ENCODE measurements at places on chromosomes 1 and 21.
A peak's percentile ranks its signal among the peaks of the same experiment; 100 is the strongest.

DNA sequence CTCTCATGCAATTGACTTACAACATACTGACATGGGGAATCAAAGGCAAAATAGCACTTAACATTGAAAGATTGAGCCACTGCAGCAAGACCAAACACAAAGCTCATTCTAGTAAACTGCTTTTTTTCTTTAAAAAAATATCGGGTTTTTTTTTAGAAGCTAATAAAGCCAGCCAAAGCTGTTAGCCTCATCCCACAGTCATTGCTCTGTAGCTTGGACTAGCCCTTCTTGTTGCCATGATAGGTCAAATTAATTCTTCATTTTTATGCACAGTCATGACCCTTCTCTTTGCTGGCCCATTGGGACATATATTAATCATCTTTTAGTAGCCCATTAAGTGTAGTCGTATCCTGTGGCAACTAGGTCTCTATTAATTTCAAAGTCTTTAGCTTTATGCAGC lies 231.3 kb downstream of the ADGRL2 start:
- no peak for DNase-seq

DNA sequence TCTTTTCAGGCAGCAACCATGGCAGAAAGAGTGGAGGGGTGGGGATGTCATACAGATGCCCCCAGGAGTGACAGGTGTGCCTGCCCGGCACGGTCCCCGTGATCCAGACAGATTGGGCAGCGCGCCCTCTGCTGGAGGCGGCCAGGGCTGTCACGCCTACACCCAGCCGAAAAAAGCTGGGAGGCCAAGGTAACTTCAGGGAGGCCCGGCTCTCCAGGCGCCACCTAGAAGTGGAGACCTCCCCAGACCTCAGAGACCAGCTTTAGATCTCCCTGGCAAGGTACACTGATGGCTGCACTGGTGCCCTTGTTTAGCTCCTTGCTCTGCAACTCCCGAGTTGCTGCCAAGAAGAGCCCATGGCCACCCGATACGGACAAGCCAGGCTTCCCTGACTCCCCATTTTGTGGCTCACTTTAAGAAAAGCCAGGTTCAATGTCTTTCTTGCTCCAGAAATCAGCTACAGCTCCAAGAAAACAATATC lies 6.6 kb downstream of the GOLT1A start:
- DNase-seq = peak; percentile 45

- no peak for DNase-seq
Observed at GRCh38 chr1:100942304-100943046, 46.6 kb downstream of the SLC30A7 start.

GRCh38 chr1:237590386-237590785 lies 300.3 kb downstream of the ZP4 start:
- no peak for DNase-seq

DNA sequence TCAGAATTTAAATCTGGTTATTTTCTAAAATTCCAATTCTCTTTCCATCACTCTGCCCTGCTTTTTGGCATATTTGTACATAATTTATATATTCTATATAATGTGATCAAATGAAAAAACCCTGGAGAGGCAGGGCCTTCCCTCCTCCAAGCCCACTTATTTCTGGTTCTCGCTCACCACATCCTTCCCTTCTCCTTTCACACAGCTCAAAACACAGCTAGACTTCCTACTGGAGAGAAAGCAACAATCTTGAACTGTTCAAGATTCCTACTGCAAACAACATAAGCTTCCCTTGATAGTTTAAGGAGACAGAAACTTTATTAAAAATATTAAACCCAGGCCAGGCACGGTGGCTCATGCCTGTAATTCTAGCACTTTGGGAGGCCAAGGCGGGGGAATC lies 7.6 kb upstream of the AIM2 start:
- no peak for DNase-seq

GRCh38 chr1:43309405-43310025 lies 8.7 kb downstream of the TIE1 start:
- no peak for DNase-seq

DNA sequence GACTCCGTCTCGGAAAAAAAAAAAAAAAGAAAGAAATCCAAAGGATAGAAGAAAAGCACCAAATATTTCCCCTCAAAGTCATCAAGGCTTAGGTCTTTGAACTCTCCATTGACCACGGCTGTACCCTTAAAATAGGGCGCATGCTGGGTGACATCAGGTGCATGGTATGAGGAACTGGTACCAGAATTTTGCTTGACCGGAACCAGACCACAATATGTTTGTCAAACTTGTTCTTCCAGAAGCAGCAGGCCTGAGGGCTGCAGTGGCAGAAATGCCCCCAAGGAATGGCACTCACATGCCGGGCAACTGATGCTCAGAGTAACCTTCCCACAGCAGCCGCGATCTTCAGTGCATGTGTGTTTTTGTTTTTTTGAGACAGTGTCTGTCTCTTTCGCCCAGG lies 21.0 kb downstream of the RCC1 start:
- DNase-seq = no peak

GRCh38 chr1:246416261-246416660 lies 90.8 kb downstream of the SMYD3 start:
- DNase-seq = no peak

DNA sequence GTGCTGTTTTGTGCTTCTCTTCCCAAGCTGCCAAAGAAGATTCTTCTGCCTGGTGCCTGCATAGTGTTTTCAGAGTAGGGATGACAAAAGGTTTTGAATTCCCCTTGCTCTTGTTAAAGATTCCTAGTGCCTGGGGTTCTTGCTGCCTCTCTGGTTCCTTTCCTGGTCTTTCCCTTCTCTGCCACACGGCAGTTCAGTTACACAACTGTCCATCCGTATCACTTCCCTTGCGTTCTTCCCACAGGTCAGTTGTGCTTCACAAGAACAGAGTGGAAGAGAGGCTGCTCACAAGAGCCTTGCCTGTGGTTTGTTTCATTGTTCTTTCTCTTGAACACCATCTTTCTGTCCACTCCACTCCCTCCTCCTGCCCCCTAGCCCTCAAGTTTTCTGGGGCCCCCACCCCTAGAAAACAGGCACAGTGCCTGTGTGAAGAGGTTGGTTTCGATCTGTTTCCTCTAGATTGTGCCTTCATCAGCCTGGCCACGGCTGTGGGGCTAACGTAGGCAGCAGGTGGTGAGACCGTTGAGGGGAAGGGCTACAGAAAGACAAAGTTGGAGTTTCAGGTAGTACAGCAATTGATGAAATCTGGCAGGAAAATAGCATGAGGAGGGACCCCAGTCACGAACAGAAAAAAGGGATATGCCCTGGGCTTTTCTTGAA lies 5.8 kb downstream of the VASH2 start:
- no peak for DNase-seq

GRCh38 chr1:156487862-156488261 lies 12.7 kb downstream of the MEF2D start:
- DNase-seq = no peak

DNA sequence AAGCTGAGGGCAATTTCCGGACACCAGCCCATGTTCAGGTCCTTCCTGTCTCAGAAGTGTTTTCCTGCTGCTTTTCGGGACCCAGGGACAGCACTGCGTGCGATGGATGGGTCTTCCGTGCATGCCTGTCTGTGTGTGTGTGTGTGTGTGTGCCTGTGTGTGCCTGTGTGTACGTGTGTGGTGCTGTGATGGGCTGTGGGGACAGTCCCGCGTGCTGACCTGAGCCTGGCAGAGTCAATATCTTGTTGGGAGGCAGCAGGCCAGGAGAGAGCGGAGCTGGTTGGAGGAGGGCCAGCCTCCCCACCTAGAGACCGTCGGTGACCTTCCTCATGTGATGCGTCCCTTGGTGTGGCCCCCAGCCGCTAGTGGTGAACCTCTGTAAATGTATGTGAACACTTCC lies 13.7 kb downstream of the SKI start:
- no peak for DNase-seq

- no peak for DNase-seq
Observed at GRCh38 chr1:164337394-164337793, 221.6 kb upstream of the PBX1 start.

- DNase-seq = peak; percentile 69
Observed at GRCh38 chr1:8947127-8947691, 1.5 kb downstream of the CA6 start.

DNA sequence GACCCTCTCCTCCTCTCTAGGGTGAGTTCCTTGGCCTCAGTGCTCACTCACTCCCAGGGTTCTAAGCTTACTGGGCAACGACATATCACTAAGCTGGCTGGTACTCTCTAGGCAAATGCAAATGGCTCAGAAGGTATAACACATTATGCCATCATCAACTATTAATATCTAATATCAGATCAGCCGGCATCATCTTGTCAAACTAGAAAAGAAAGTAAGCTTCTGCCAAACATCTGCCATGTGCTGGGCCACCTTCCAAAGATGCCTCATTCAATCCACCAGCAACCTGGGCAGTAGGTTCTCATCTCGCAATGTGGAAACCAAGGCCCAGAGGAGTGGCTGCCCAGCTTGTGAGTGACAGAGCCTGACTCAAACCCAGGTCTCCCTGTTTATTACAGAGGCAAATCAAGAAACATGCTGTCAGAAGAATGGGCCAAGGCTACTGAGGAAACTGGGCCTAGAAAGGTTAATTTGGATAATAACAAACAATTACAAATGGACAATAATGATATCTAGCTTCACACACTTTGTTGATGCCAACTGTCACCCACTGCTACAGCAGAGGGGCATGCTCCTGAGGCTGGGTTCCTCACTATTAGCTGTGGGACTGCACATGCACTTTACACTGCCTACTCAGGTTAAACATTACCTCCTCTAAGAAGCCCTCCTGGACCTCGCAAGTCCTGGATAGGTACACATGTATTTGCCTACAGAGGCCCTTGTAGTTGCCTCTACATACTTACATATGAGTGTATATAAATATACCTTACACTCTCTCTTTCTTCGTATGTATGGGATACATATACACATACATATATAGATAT lies 183.3 kb upstream of the JUN start:
- no peak for DNase-seq

GRCh38 chr1:117652421-117652820 lies 46.6 kb downstream of the TENT5C start:
- no peak for DNase-seq

DNA sequence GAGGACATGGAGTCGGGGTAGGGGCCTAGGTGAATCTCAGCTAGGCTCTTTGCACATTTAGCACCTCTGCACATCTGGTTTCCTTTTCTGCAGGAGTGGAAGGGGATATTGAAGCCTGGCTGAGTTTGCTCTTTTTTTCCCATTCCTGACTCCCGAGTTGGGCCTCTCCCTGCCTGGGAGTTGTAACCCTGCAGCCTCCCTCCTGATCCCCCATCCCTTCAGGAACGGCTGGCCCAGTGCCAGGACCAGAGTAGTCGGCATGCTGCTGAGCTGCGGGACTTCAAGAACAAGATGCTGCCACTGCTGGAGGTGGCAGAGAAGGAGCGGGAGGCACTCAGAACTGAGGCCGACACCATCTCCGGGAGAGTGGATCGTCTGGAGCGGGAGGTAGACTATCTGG lies 836 bp downstream of the OLFML3 start:
- no peak for DNase-seq

DNA sequence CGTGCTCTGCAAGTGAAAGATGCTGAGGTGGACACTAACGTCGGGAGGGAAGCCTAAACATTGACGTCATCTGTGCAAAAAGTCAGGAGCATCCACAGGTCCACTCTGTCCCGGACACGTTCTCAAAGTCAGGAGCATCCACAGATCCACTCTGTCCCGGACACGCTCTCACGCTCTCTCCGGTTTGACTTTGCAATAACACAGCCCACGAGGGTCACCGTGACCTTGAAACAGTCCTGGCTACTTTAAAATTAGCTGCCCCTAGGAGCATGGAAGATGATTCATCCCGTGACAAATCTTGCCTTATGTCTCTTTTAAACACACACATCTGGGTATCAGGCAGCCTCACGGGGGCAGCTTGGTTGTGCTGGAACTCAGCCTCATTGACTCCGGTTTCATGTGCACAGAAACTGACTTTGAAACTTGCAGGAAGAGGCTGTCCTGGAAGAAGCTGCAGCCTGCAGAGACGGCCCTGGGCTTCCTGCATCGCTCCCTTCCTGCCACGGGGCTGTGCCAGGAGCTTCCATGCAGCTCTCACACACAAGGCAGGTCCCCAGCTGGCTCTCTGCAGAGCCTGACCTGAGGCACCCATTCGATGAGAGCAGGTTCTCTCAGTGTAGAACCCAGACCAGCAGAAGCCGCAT lies 18.1 kb upstream of the COL18A1 start:
- DNase-seq = no peak

DNA sequence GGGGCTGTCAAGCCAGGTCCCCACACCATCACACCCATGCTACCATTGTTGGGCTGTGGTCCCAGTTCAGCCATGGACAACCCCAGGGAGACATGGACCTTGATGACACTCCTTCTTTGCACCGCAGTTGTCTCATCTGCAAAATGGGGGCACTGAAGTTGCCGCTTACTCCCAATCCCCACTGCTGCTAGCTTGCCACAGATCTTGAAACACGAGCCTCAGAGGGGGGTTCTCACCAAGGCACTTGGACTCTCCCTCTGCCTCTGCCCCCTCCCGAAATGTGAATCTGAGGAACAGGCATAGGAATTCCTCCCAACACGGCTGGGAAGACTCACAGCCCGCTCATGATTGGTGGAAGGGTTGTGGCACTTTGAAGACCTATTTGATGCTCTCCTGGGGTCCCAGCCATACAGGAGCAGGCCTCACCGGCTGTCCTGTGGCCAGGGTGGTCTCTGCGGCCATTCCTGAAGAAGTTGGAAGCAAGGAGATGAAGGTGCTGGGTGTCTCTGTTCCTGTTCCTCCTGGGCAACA lies 31.1 kb downstream of the RUNX3 start:
- DNase-seq = no peak

All from KBM-7 (cell line).